ENCODE measurements at places on chromosomes 7 and 10.

DNA sequence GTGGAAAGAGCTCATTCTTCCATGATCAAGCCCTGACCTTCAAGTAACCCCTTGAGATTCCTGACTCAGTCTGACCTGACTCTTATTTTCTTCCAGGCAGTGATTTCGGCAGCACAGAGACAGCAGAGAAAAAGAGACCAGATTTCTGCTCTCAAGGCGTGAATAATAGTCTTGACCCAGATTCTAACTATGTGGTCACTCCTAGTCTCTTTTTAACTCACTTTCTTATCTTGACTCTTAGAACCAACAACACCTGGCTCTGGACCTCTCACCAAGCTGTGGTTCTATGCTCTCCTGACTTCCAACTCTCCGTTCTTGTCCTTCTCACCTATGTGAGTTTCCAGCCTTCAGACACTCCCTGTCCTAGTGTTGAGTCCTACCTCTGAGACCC is 36.9 kb upstream of the KDM7A start:
- no peak for DNase-seq

DNA sequence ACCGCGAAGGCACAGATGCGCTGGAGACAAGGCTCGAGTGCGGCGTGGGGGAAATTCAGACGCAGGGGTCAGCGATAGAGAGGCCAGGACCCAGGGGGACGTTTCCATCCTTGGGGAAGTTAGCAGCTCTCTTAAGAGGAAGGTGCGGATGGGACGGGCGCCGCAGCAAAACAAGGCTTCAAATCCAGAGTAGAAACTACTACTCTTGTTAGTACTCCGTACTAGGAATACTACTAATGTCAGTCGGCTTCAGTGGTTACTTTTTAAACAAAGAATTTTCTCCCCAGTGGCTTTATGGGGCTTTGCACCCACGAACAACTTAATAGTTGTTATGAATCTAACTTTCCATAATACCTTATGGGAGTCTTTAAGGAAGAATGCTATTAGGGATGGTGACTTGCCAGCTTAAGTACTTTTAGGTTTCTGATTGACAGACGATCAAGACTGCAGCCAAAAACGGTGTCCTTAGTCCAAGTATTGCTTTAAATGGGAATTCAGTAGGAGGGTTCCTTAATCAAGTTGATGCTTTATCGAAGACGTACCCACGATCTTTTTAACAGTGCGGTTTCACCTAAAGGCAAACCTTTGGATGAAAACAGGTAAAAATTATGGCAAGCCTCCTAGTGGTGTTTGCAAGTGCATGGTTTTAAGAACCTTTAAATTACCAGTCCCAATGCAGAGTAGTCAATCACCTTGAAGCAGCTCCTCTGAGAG is 812 bp upstream of the IDE start:
- DNase-seq, result peak; percentile 41

DNA sequence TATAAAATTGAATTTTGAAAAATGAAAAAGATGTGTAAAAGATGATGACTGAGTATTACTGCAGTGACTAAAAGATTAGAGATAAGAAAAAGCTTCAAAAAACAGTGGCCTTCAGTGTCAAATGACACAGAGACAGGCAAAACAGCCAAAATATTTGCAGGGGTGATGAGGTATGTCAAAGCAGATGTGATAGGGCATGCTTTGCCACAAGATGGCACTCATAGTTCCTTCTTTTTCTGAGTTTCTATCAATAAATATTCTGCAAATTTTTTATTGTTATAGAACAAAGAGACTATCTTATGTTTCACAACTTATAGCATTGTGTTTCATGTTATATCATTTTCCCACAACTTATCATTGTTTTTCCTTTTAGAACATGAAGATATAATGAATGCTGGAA is 344.1 kb upstream of the HPS1 start:
- no peak for DNase-seq

DNA sequence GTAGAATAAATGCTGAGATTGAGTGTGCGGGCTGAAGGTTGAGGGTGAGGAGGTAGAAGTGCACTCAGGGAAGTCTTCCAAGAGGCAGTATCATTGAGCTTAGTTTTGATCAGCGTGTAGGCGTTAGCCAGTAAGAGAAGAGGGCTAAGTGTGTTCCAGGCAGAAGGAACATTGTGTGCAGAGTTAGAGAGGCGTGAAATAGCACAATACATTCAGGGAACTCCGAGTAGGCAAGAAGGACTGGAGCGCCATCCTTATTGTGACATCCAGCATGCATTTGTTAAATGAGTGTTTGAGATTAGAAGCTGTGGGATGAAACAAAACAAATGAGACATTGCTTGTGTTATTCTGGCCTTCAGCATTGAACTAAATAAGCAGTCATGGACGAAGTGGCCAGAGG is 140.9 kb upstream of the MKLN1 start:
- no peak for DNase-seq

- no peak for DNase-seq
Observed at GRCh38 chr7:18356191-18356645, 139.3 kb upstream of the HDAC9 start.

GRCh38 chr10:93997546-93997945 is 3.8 kb downstream of the PLCE1 start:
- no peak for DNase-seq

GRCh38 chr10:123576706-123577105 is 89.4 kb upstream of the GPR26 start:
- DNase-seq, result no peak

- no peak for DNase-seq
Observed at GRCh38 chr10:6239213-6239991, 36.7 kb downstream of the PFKFB3 start.

DNA sequence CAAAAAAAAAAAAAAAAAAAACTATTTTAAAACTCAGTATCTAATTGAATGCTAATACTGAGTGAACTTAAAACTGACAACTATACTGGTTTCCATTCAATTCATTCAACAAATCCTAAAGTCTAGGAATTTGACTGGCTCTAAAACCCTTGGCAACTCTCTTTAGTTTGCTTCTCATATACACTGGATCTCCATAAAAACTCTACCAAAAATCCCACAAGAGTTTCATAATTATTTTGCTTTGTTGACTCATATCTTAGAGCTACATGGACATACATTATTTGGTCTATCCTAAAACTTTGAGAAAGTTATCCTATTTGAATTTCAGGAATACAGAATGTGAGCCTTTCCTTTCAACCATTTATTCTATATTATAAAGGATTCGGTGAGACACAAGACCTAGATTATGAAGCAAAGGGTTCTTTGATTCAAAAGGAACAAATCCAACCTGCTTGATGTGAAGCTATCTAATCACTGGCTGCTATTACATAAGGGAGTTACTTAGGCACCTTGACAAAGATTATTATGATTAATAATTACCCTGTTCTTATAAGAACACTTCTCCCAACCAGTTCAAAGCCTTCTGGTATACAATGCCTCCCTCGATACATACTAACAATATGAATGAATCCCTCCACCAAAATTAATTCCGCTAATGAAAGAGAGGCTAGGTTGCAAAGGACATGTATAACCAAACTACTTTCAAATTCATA is 15.8 kb upstream of the KMT2E start:
- DNase-seq, result no peak

DNA sequence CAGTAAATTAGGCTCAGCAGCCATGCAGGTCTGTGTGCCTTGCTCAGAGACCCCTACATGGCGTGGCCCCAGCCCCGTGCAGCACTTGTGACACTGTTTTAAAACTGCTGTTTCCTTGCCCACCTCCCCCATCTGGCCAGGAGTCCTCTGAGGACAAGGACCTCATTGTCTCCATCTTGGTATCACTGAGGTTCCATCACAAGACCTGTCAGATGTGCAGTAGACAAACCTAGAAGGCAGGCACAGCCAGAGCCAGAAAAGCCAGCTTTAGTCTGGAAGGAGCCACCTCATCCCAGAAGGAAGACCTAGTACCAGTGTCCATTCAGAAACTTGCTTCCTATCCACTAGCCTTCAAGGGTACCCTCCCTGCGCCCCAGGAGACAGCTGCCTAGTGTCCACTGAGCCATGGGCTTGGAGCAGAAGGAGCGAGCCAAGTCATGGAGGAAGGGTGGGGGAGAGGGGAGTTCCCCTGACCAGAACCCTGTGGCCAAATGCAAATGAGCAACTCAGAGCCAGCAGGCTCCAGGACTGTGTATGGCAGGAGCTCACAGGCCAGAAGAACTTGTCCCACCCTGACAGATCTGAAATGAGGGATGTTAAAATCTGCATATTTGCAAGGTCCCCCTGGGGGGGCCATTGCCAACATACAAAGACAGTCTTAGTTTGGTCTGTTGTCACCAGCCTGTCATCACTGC is 176.1 kb downstream of the SH3PXD2A start:
- no peak for DNase-seq

DNA sequence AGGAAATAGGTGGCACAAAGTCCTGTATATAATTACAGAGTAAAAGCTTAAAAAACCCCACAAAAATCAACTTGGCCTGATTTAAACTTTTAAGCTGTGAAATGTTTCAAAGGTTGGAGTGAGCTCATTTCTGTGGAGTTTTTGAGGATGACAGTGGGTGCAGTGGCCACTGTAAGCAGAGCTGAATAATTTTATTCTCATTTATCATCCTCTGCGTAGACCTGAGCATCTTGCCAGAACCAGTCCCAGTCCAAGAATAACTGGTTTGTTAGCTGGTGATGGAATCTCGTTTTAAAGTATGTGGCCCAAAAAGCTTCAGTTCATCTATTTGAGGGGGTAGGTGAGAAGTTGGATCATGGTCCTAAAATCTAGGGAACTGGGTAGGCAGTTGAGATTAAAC is 4.4 kb downstream of the BMPER start:
- DNase-seq, result no peak

GRCh38 chr7:101154693-101155102 is 422 bp downstream of the AP1S1 start:
- no peak for DNase-seq

GRCh38 chr10:62054830-62055229 is 153.3 kb downstream of the ARID5B start:
- DNase-seq, result no peak

- DNase-seq, result no peak
Observed at GRCh38 chr7:140212100-140212881, 35.5 kb upstream of the KDM7A start.

DNA sequence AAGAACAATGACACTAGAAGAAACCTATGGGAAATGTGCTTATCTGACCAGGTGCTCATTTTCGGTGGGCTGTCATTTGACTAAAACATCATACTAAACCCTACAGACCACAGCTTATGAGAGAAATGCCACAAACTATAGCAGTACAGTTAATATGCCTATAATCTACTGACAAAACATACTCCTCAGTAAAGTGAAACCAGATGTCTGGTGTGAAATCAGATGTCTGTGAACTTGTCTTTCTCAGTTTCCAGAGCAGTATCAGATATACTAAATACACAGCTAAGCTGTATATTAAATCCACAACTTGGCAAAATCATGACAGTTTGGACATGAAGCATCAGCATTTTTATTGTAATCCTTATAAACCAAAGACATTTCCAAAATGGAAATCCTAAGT is 3.3 kb downstream of the IMMP2L start:
- DNase-seq, result no peak

GRCh38 chr10:88848499-88848898 is 3.1 kb downstream of the ANKRD22 start:
- no peak for DNase-seq

DNA sequence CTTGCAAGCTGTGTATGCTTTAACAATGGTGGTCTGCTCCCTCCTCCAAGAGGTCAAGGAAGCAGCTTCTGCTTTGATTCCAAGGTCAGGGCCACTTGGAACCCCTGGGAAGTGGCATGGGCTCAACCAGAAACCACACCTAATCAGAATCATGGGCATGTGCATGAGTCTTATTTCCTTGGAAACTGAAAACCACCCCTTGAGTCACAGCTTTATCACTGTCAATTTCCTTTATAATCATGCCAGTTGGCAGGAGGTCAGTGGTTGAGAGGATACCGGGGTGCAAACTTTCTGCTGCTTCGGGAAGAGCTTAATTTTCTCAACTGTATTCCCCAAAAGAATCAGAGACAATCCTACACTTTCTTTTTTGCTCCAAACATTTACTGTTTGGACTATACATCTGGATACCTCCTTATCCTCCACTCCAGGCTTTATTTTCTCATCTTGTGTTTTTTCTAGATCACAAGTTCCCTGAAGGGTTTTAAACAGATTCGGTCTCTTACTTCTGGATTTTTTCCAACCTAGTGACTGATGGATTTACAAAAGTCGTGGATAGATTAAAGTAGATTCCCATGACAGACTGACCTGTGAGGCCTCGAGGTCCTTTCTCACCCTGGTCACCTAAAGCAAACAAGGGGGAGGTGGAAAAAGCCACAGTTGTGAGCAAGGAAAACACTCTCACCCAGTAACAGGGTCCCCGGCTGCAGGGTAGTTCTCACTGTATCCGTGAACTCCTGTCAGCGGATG is 36.0 kb downstream of the COL17A1 start:
- DNase-seq, result no peak

GRCh38 chr10:130820880-130821482 is 490.5 kb downstream of the TCERG1L start:
- no peak for DNase-seq

DNA sequence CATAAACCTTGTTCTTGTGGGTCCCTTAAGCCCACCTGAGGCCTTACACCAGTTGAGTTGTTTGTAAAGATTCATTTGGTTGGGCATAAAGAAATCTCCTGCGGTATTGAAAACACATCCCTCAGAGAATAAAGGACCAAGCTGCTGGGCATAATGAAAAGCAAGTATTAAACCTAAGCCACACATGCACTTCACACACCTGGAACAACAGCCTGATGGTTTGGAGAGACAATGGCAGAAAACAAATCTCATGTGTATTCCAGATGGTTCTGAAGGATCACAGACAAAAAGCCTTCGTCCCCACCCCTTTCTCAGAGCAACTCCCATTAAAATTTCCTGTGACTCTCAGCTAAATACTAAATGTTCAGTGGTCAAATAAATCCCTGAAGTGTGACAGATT is 44.2 kb downstream of the FEZF1 start:
- DNase-seq, result no peak

DNA sequence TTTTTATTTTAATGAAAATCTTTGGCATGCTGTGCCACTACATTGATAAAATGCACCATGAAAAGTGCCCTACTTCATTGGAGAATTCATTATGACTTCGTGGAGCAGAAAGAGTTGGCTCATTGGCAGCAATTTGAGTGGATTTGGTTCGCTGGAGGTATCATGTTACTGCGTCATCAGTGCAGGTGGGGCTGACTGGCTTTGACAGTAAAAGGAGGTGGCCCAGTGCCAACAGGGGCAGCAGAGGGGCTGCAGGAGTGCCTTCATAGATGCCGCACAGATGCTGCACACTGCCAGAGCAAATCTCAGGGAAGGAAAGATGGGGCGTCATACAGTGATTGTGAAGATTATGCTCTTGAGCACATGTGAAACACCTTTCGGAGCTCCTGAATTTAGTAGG is 22.2 kb downstream of the FZD1 start:
- no peak for DNase-seq

DNA sequence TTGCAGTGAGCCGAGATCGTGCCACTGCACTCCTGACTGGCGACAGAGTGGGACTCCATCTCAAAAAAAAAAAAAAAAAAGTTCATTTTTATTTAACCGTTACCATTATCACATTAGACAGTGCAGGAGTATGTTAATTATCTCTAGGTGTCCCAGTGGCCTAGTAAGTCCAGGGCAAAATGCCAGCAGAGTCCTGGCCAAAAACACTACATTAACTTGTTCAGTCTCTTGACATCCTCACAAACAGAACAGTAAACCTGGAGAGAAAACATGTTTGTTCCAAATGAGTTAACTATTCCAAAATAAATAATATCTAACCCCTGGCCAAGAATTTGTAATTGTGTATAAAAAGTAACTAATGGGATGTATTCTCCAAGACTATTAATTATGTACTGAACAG is 43.2 kb downstream of the PTPRZ1 start:
- no peak for DNase-seq

- DNase-seq, result peak; percentile 27
Observed at GRCh38 chr7:85185424-85186082, 1.3 kb downstream of the SEMA3D start.

- DNase-seq, result no peak
Observed at GRCh38 chr10:122078965-122079795, 90.2 kb downstream of the TACC2 start.
